ENCODE measurements at places on chromosomes 13 and 19.

DNA sequence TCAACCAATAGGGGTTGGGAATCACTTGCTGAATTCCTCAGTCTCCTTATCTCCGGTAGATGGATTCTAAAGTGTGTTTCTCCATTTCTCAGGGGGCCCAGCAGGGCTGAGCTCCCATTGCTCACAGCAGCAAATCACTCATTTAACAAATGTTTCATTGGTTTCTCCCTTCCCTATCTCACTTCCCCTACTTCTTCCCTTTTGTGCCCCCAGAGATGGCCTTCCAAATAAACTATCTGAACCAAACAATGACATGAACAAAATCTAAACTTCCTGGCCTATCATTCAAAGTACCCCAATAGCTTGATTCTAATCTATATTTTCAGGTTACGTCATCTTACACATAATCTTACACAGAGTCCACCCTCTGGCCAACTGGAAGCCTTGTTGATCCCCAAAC lies 60.4 kb downstream of the DLEU7 start:
- no peak for DNase-seq

DNA sequence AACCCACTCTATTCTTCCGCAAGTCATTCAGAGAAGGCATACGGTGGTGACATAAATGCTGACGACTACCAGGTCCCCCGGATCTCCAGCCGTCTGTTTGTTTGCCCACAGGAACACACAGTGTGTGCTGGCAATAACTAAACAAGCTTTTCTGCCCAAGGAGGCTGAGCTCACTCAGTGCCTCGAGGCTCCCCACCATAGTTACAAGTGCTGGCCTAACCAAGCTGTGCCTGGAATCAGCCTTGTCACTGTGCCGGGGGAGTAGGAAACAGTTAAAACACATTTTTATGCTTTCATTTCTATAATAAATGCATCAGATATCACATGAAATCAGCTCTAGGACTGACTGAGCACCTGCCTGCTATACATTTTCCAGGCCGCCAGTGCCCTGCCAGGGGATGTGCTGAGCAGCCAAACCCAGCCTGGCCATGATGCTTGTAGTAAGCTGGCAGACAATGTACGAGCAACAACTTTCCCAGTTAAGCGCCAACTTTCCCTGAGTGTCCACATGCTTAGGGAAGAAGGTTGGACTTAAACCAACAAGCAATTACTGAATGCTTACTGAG lies 28.1 kb downstream of the BRD4 start:
- no peak for DNase-seq

DNA sequence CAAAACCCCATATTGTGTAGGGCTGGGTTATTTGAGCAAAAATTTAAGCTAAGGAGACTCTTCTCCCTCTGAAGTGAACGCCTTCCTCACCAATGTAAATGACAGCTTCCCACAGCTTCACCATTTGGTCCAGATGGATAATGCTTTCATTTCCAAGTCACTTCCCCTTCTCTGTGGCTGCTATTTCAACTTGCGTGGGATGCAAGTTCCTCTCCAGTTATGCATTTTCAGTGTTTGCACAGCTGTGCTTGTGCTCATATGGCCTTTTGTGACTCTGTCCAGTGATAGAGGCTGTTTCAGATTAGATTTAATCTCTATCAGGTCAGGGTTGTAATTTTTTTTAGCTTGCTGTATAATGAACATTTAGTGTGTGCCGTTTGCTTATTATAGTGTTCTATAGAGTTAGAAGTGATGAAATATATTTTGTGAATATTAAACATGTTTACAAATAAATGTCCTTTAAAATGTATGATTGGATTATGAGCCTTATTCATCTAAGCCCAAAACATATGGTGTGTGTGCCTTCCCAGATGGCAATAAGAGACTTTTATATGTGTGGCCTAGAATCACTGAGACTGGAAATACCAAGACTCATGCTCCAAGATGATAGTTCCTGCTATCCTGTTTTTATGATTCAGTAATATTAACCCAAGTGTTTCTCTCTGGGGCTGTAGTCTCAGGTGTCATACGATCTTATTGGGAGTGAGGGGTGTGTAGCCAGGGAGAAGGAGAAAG lies 86.6 kb downstream of the TNFRSF19 start:
- no peak for DNase-seq

DNA sequence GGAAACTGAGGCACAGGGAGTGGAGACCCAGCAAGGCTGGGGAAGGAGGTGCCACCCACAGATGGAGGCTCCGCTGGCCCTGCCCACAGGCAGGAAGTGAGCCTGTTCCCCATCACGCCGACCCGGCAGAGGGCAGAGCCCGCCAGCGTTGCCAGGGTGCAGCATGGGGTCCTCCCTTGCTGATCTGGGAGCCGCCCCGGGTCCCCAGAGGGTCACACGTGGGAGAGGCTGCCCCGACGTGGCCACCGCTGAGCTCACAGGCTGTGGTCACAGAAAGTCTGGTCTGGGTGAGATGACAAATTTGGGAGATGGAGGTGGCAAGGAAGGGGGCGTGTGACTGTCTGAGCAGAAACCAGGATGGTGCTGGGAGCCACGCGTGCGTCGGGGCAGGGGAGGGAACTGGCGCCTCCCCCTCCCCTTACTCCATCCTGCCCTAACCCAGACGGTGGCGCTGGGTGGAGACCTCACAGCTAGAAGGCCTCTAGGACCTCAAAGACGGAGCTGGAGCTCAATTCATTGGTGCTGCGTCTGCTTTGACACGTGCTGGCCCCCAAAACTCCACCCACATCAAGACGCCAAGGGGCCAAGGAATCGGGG lies 7.7 kb downstream of the MEX3D start:
- no peak for DNase-seq

DNA sequence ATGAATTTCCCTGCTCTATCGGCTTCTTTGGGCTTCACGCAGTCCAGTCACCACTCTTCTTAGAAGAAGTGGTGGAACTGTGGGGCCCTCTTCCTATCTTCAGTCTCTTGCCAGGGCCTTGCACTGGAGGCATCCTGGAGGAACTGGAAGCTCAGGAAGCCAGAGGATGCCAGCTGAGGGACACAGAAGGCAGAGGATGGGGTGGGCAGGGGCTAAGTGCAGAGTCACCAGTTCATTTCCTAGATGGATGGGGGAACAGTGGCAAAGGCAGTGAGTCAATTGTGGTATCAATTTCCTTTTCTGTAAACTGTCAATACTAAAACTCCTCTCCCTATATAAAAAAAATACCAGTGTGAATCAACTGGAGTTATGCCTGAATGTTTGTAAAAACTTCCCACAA lies 419.7 kb downstream of the KLF12 start:
- DNase-seq = no peak

DNA sequence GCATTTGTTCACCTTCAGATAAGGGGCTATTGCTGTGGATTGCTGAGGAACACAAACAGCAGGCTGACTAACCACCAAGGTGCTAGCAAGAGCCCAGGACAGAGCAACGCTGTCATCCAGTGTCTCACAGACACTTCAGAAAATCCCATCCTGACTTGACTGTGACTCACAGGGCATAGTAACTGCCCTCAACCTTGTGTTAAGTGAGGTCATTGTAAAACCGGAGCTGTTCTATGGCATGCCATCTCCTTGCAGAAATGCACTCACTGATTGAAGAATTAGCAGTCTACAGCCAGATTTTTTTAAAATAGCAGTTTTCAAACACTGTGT lies 51.1 kb downstream of the TNFRSF19 start:
- no peak for DNase-seq

DNA sequence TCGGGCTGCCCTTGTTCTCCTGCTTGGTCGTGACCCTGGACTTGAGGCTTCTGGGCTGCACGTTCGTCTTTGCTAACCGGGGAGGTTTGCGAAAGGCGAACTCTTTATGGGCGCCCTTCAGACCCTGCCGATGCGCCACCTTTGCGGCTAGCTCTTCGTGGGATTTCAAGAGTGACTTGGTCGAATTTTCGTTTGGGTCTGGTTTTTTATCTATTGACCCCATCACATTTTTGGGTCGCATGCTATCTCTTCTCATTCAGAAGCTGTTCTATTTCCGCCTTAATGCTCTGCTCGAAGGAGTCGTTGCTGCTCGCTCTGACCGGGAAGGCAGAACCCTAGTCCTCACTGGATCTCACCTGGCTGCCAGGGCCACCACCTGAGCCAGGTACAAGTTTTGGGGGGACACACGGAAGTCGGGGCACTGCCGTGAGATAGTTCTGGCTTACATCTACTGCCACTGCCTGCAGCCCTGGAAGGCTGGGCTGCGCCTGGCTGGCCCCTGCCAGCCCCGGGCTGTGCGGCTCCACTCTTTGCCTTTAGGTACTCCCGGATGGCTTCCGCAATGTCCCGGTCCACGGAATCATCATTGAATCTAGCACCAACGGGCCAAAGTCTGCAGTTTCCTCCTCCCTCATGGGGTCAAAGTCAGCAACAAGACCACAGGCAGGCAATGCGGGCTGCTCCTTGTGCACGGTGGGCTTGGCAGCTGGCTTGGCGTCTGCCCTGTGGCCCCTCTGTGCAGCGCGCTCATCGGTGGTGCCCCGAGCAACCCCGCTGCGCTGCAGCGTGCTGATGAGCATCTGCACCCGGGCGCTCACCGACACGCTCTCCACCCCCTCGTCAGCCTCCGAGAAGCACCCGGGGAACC lies 16.2 kb downstream of the RB1 start:
- DNase-seq = no peak

DNA sequence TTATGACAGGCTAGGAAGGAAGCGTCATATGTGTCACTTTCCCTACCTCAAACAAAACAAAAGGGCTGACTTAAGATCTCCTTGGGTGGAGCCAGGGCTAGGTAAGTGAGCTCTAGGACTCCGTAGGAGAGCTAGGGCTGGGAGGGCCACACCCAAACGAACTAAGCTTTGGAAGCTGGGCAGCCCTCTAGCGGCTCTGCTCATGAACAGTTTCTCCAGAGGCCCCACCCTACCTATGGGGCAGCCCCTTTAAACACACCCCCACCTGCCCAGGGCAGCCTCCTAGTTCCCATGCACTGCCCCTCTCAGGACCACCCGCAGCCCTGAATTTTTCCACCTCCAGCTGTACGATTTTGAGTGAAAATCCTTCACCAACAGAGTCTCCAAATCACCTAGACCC lies 3.5 kb downstream of the PEG3 start:
- DNase-seq = no peak

- no peak for DNase-seq
These were observed 3.3 kb downstream of the TBC1D4 start for GRCh38 chr13:75478659-75479058.

- no peak for DNase-seq
These were observed 92.2 kb downstream of the SLC7A1 start for GRCh38 chr13:29503041-29503837.

DNA sequence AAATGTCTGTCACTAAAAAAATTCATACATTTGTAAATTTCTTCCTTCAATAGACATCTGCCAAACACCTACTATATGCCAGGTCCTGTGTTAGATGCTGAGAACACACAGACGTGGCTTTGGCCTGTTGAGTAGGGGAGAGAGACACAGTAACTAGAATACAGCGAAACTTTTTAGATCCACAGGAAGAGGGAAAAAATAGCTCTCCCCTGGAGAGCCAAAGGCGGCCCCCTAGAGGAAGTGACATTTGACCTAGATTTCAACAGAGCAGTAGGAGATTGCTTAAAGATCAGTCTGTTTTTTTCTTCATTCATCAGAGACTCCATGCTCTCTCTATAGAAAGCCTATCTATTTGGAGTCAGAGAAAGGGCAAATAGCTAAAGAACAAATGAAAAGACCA lies 11.3 kb downstream of the LCP1 start:
- DNase-seq = no peak

DNA sequence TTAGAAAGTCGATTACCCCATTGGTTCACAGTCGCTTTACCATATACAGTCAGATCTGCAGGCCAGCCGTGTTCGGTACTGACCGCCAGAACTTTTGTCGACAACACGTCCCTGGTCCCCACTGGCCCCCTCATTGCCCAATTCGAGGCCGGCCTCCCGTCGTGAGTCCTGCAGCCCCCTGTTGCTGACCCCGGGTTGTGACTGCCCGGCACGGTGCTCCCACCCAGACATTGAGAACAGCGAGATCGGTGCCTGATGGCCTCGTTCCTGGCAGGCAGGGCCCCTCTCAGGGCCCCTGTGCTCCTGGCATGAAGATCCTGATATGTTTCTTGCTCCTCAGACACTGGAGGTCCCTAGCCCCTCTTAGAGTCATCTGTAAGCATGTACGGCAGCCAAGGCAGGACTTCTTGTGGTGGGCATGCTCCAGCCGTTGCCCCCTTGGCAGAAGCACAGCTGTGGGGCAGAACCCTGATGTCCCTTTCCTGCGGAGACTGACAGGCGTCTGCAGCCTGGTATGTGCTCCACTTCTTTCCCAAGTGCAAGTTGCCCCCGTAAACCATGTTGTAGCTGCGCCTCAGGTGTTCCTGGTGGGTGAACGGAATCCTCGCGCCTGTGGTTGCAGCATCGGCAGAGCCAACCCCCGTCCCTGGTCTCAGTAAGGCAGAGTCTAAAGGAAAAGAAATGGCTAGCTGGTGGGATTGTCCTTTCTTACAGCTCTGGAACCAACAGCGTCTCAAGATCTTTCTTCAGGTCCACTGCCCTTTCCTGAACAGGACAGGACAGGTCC lies 123.2 kb upstream of the SPACA7 start:
- no peak for DNase-seq

GRCh38 chr13:21039097-21039800 lies 22.1 kb downstream of the LATS2 start:
- DNase-seq = no peak

GRCh38 chr19:18424122-18424889 lies 5.1 kb downstream of the SSBP4 start:
- DNase-seq = no peak

DNA sequence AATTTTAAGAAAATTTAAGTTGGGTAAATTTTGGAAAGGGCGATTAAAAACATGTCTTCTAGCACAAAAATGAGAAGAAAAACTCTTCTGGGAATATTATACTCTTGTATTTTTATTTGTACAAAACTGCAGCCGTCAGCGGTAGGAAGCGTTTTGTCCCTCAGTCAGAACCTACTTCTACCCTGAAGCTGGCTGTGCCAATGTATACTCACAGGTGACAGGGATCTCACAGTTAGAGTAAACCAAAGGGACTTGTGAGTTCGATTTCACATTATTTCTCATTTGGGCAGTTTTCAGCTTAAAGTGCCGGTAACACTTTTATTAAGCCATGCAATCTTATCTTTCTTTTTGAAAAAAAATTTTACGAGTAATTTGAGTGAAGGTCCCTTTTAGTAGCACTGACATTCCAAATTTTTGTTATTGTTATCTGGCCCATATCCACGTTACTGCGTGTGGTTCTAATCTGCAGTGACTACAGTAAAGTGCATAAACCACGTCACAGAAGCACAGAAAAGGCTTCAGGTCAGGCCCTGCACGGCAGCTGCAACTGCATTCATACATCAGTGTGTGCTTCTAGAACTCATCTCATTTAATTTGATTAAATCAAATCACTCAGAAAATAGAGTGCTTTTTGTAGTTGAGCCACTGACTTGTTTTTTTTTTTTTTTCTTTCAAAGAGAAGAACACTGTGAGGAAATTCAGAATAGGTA lies 387.3 kb downstream of the LIG4 start:
- DNase-seq = no peak
